IPS-NIHi11 (cell line): ENCODE measurements at places on chromosomes 16 and 17.

- DNase-seq: no peak
These were observed 591.7 kb downstream of the MAF start for GRCh38 chr16:79008869-79009179.

DNA sequence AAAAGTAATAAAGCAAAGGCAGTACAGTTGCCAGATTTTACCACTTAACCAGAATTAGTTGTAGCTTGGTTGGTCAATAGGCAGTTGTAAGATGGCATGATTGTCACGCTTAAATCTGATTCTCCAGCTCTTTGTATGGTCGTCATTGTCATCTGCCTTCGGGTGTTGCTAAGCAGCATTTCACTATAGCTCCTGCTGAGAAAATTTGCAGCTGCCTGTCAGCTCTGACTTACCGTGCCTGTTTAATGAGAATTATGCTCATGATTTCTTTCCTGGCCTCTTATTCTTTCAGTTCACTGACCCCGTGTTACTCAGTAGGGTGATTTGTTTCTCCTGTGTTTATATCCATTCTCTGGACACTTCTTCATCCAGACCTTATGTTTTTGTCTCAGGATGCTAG, 66.7 kb downstream of the TANGO6 start:
- DNase-seq: no peak

DNA sequence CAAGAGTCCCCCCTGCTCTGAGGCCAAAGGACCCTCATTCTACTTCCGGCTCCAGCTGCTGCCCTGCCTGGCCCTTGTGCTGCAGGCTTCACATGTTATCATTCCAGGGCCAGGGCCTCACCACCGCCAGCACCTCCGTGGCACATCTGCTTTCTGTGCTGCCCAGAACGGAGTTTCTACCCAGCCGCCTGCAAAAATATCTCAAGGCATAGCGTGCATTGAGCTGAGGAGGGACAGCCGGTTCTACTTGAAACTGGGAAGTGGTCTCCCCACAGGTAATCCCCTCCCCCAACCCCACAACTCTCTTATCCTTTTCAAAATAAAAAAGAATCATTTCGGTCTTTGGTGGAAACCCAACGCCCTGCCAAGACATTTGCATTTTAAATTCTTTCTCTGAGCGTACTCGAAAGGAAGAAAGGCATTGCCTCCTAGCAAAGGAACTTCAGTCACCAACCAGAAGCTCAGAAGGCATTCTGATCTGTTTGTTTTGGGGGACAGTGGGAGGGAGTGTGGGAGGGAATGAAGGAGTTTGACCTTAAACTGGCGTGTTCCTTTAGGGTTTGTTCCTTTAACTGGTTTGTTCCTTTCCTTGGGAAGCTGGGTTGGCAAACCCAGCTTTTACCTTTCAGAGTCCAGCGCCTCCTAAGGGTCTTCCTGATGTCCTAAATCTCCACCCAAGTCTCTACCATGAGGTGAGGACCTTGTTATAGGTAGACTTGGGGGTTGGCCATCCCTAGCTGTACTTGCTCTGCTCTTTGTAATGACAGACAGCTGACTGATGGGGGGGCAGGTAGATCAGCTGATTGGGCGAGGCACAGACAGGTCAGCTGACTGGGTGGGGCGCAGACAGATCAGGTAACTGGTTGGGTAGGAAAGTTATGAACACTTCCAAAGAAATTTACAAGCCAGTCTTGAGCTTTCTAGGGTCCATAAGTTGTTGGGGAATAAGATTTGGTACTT, 33.4 kb upstream of the PIK3R6 start:
- no peak for DNase-seq

GRCh38 chr16:86567701-86568581, 1.3 kb downstream of the FOXC2 start:
- DNase-seq: peak; percentile 52

DNA sequence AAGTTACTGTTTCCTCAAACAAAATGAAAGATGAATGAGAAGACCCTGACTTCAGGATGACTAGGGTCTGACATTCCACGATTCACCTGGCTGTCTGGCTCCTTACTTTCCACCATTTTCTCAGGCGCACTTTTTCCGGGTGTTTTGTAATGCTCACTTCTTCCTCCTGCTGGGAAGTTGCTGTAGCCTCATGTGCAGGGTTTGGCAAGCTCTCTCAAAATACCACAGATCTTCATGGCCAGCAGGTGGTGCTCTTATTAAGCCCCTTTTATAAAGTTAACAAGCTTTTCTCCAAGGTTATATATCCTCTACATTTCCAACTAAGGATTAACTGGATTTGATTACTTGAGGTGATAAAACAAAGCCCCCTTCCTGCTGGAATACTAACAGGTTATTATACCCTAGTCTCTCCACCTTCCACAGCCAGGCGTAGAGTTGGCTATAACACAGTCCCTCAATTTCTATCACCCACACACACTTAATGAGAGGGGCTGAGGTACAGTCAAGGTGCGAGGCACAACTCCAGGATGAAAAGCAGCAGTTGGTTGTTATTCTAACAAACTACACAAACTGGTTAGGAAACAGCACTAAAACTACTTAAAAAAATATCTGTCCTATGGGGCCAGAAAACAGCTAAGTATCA, 45.4 kb downstream of the STH start:
- DNase-seq: peak; percentile 78

- peak; percentile 46 for DNase-seq
These were observed 1.3 kb upstream of the DNAI2 start for GRCh38 chr17:74272731-74273201.
